ENCODE measurements at places on chromosomes 2 and 18.

- no peak for DNase-seq
These were observed 83.3 kb downstream of the ALPK2 start for GRCh38 chr18:58545338-58546296.

GRCh38 chr2:126356631-126357030 lies 299.3 kb upstream of the GYPC start:
- no peak for DNase-seq

GRCh38 chr2:129728035-129728972 lies 251.2 kb upstream of the RAB6C start:
- DNase-seq: no peak

DNA sequence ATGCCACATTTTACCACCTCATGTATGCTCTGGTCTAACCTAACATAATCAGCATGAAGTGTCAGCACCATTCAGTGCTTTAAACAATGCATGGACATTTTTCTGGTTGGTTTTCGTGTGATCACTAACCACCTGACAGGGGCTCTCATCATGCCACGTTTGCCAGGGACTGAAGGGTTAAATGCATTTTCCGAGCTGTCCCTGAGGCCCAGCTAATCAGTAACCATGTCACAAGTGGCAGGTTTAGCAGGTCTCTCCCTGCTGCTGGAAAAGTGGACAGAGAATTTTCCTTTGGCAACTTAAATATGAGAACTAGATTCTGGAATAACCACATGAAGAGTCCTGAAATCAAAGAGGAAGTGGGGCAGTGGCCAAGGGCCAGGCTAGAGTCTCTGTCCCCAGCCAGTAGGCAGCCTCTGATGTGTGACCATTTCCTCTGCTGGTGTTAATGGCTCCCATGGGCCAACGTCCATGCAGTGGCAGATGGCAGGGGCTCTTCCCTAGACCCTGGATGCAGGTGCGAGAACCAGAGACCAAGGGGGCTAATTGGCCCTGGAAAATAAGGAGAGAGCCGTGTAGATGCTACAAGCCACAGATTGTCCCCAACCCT lies 69.5 kb downstream of the TPGS2 start:
- no peak for DNase-seq

GRCh38 chr18:72502671-72503431 lies 41.3 kb downstream of the CBLN2 start:
- DNase-seq: no peak

GRCh38 chr18:79954791-79955190 lies 3.3 kb upstream of the SLC66A2 start:
- DNase-seq: no peak

DNA sequence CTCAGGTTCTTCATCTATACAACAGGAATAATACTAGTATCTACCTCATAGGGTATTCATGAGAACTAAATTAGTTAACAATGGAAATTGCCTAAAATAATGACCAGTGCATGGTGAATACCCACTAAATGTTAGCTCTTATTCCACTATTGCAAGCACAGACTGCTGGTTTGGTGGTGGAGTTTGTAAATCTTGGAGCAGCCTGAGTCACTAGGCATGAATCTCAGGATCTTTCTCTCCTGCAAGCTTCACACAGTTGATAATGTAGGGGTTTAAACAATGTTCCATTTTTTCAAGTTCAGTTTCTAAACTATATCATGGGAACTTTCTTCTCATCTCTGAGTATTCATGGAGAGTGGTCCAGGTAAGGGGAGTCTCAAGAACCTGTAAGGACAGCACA lies 84.0 kb downstream of the OSR1 start:
- no peak for DNase-seq

DNA sequence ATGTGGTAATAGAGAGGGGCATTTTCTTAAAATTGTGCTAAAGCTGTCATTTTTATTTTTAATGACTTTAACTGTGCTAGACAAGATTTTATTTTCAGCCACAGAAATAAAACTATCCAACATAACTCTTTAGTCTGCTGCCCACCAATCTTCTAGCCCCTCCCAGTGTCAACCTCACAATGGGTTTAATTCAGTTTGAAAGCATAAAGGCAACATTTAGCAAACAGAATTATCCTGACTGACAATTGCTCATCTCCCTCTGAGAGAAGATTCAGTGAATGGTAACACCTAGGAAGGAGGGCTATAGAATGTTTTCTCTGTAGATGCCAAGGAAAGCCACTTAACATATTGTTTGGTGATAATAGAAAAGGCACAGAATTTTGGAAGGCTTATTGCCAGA lies 5.2 kb downstream of the ERMN start:
- DNase-seq: no peak

- DNase-seq: no peak
These were observed 71.3 kb upstream of the TCF7L1 start for GRCh38 chr2:85061896-85062295.

DNA sequence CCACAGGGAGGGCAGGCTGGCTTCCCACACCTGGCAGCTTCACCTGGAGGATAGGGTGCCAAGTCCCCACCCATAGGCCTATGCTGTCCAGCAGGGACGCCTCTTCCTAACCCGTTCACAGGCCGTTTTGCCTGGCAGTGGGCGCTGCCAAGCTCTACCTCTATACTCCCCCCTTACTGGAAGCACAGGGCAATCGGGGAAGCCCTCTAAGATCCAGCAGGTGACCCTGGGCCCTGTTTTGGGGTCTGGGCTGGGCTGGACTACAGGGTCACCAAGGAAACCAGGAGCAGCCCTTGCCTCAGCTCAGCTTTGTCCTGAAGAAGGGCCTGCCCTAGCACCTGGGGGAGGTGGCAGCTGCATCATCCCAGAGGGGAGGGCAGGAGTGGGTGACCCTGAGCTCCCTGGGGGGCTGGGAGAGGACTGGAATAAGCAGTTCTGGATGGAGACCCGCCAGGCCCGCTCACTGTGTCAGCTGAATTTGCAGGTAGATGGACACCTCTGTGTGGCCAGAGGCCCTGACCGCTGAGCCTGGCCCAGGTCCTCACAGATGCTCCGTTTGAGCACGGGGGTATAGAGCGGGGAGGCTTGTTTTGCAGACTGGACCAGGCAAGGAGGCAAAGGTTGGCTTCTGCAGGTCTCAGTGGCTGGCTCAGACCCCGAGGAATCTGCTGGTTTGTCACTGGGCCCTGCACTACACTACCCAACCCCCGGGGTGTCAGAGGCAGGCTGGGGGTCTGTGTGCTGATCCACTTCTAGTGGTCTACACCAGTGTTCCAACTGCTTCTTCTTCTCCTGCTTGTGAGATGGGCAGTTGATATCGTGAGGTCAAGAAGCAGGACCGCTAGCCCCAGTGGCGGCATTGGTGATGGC lies 163.1 kb downstream of the ASB1 start:
- no peak for DNase-seq

DNA sequence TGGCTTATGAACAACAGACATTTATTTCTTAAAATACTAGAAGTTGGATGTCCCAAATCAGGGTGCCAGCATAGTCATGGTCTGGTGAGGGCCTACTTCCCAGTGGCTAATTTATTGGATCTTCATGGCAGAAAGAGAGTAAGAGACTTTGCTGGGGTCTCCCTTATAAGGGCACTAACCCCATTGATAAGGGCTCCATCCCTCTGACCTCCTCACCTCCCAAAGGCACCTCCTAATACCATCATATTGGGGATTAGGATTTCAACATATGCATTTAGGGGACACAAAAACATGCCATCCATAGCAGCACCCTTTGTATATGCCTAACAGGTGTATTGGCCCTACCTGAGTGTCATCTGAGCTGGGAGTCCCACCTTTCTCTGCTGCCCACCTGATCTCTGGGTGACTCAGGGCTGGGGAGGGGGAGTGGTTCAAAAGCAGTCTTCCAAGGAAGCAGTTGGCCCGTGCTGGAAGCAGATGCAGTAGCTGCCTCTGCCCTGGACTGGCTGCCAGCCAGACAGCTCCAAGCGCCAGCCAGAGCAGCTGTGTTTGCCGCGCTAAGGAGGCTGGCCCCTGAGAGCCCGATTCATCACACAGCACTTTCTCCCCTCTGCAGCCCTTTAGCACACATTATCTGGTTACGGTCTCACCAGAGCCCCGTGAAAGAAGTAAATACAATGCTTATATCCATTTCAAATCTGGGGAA lies 84.6 kb downstream of the SMAD7 start:
- DNase-seq: no peak

DNA sequence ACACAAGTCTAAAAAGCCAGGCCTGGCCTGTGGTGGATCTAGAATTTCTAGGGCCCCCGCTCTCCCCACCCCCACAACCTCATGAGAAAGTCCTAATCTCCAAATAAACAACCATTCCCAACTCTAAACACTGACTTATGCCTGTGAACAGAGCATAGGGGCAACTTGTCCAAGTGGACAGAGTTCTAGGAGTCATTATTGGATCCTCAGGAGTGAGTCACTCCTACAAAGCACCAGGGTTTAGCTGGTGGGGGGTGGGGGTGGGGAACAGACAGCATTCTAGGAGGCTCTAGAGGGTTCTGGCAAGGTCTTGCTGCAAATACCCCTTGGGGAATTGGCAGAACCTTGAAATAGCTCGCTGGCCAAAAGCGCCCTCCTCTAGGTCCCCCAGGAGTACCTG lies 83.3 kb downstream of the ZCCHC2 start:
- DNase-seq: no peak

GRCh38 chr2:11629851-11630250 lies 40.1 kb downstream of the NTSR2 start:
- DNase-seq: no peak

DNA sequence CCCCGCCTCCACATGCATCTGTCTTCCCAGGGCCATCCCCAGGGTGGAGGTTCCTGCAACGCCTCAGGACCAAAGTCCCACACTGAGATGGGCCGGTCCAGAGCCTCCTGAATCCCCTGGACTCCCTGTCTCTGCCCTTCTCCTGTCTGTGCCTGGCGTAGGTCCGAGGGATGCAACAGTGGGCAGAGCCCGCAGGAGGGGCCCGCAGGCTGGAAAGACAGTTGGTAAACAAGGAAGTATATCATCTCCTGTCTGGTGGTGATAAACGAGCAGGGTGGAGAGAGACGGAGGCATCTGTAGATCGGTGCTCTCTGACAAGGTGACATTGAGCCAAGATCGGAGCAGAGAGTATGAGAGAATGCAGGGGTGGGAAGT lies 72.6 kb upstream of the RAB6C start:
- DNase-seq: no peak

DNA sequence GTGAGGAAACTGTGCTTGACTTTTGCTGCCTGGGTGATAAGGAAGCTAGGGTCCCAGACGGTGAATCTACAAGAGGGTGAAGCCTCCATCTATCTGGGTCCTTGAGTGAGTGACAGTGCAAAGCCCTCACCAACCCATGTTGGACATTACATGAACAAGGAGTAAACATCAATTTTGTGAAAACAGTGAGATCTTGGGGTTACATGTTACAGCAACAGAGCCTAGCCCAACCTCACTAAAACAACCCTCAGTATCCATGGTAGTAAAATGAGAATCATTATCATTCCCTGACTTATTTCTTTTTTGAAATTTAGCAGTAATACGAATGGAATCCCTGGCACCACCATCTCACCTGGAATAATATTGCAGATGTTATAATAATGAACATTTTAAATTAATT lies 103.4 kb downstream of the TSN start:
- DNase-seq: no peak

GRCh38 chr2:233676046-233676445 lies 4.3 kb downstream of the UGT1A9 start:
- no peak for DNase-seq

DNA sequence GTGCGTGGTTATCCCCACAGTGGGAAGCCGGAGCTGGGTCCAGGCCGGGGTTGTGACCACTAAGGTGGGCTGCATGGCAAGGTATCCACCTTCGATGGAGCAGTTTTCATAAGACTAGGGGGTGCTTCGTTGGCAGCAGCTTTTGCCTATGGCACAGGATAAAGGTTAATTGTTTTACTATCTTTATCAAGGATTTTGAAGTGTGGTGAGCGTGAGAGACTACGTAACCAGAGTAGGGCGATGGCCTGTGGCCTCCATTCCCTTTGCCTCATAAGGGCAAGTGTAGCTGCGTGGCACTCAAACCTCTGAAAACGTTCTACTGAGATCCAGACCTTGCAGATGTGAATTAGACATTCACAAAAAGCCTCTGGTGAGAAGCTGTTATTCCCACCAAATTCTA lies 206.6 kb downstream of the ACKR3 start:
- no peak for DNase-seq

Measured in thymus (tissue), 14 donors.